Foreskin keratinocyte (primary cell): ENCODE measurements at places on chromosomes 6 and 20.

DNA sequence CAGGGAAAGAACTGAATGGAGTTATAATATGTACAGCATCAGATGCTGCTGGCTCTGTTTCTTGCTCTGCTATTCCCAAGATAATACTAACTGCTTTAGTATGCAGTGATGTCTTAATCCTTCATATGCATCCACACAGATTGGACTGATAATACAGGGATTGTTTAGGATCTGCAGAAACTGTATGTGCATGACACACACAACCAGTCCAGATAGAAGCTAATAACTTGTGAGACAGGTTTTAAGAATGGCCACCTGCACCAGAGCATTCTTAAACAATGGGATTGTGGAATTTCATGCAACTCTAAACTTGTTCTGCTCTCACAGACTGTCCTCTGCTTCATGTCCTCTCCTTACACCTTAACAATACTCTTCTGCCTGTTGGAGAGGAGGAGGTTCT lies 90.9 kb downstream of the SPTLC3 start:
- DNase-seq = peak; percentile 98

- no peak for DNase-seq
Observed at GRCh38 chr6:14681699-14682487, 564.0 kb upstream of the JARID2 start.

GRCh38 chr20:49037962-49038387 lies 8.1 kb upstream of the CSE1L start:
- peak; percentile 4 for DNase-seq

DNA sequence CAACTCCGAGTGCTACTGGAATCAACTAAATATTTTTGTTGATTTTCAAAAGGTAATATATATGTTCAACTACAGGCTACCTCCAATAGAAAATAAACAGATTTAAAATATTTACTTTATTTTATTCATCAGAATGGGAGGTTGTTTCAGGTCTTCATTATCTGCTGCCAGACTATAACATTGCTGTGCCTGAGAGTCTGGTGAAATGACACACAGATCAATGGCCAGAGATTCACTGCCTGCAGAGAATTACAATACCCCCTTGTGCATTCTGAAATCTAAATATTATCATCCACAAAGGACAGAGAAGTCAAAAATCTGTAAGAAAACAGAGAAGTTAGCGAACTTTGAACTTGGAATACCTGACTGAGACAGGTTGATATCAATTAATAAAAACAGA lies 667.8 kb upstream of the GJE1 start:
- DNase-seq = no peak

DNA sequence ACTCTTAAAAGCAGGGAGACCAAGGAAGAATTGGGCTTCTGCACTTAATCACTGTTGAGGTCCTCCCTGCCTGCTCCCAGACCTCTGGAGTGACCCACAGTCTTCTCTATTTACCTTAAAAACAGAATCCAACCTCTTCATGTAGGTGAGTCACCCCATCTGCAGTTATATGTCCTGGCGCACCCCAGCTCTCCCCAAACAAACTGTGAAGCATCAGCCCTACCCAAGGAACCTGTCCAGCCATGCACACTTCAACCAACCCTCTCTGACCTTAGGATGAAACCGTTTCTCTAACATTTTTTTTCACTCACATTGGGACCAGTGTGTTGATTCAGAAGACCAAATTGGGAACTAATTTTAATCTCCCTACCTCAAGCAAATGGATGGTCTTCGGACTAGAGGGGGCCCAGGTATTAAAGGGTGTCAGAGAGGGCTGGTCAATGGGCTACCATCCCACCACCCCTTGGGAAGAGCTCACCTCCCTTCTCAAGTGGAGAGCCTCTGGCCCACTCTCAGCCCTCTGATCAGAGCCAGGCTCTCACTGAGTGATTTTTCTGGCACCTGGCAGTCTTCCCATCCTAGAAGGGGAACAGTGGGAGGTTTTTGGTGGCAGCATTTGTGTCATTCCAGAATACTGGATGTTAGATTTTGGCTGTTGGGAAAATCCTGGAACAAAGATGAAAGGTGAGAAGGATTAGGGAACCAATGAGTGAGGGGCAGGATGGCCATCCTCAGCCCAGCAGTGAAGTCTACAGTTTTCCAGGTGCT lies 203.6 kb downstream of the LRFN2 start:
- DNase-seq = no peak

GRCh38 chr6:113089056-113089455 lies 741.9 kb downstream of the RFPL4B start:
- no peak for DNase-seq

DNA sequence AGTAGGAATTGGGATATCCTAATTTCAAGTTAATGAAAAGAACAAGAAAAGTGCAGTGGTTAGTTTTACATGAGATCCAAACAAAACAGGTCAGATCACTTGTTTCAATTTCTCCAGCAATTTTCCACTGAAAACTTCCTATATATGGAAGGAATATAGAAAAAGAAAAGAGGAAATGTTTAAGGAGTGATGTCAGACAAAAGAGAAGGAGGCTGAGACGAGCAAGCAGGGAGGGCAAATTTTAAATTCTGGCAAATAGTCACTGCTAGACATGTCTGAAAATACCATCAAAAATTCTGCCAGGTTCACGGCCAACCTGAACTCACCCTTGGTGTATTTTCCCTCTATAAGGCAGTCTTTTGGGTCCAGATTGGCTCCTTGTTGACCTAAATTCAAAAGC lies 9.5 kb upstream of the NUP153 start:
- DNase-seq = no peak

- peak; percentile 21 for DNase-seq
Observed at GRCh38 chr6:165515963-165516624, 146.9 kb downstream of the PDE10A start.

DNA sequence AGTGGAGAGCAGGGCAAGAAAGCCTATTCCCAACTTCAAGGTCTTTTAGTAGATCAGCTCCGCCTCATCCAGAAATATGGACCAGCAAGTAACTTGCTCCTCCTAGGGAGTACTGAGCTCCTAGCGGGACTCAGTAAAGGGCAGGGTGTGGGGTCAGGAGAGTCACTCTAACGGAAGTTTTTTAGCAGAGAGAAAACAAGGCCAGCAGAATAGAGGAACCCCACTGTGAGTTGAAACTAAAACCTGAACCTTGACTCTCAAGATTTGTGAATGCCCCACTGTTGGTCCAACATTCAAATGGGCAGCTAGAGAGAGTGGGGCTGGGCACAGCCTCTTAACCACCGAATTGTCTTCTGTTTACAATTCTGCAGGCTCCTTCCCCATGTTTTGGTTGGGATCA lies 244.8 kb downstream of the FARS2 start:
- no peak for DNase-seq

- DNase-seq = peak; percentile 78
Observed at GRCh38 chr20:44176833-44177534, 10.0 kb downstream of the JPH2 start.

GRCh38 chr20:35320396-35321126 lies 28.3 kb upstream of the FAM83C start:
- no peak for DNase-seq

- no peak for DNase-seq
Observed at GRCh38 chr20:55961376-55962330, 43.7 kb downstream of the CBLN4 start.

DNA sequence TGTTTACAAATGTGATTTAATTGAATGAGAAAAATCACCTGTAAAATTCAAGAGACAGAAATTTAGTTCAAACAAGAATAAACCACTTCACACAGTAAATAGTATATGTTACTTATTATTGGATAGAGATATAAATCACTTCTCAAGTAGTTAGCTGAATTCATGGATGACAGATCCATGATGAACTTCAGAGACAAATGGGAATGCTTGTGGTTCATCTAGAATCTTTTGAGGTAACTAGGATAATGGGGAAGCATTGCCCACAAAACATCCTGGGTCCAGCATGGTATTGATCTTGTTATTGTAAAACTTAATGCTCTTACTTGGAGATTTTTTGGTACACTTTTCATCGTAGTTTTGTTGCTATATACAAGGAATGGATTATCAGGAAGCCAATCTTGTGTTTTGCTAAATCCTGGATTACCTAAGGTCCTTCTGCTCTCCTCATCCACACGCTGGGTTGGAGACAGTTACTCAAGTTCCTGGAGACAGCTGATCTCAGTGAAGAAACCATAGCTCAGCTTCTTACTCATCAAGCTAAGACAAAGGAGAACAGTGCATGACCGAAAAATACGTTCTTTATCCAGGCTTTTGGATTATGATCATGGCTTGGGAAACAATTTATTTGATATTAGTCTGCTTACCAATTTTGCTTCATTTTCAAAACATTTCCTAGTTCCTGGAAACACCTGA lies 142.5 kb upstream of the PREP start:
- peak; percentile 57 for DNase-seq

GRCh38 chr6:11467364-11467763 lies 70.2 kb upstream of the TMEM170B start:
- no peak for DNase-seq

GRCh38 chr20:62606016-62606415 lies 36.3 kb upstream of the SLCO4A1 start:
- no peak for DNase-seq

DNA sequence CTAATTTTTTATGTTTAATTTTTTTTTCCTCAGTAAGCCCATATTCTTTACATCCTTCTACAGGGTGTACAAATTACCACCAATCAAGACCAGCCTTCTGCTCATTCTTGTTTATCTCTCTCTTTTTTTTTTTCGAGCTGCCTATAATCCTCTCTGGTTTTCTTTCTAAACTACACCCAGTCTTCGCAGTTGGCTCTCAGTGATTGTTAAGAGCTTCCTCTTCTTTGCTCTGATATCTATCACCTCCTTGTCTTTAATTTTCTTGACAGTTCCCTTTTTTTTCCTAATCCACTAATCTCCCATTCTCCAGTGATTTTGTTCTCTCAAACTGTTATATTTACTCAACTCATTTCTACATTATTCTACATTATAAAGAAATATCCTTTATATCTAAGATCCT lies 38.5 kb upstream of the PTPRK start:
- no peak for DNase-seq

DNA sequence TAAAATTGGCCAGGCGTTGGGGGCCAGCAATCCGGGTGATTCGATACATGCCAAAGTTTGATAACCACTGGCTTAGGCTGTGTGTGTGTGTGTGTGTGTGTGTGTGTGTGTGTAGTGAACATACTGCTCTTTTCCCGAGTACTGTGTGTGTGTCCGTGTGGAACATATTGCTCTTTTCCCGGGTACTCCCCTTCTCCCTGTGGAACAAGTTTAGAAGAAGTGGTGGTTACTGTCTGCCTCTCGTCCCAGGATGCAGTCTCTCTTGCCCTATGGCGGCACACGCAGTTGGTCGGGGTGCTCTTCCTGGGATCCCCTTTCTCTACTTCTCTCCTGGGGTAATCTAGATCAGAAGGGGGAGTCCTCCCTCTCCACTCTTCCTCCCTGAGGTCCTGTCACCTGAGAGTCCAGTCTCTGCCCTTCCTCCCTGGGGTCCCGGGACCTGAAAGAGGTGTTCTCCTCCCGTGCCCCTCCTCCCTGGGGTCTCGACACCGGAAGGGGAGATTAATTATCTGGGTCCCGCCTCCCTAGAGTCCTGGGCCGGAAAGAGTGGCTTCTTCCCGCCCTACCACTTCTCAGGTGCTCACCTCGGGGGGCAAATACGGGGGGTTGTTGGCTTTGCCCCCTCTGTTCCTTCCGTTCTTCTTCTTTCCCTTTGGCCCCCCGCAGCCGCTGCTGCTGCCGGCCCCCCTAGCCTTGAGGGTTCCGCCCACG lies 516 bp downstream of the GTPBP2 start:
- DNase-seq = no peak

DNA sequence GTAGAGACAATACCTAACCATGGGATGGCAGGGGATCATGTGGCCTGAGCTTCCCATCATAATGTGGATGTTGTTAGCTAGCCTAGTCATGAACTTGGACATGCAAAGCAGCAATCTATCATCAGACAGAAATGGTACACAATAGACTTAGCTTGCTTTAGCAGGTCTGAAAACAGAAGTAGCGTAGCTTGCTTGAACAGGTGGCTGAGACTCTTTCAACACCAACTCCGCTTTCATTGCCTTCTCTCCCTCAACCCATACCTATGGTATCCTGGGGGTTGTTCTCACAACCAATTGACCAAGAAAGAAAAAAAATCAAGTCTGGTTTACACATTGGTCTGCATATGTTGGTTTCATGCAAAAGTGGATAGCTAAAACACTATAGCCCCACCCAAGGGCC lies 23.0 kb downstream of the CD164 start:
- DNase-seq = no peak

GRCh38 chr20:6008254-6008653 lies 45.6 kb downstream of the LRRN4 start:
- DNase-seq = peak; percentile 91

DNA sequence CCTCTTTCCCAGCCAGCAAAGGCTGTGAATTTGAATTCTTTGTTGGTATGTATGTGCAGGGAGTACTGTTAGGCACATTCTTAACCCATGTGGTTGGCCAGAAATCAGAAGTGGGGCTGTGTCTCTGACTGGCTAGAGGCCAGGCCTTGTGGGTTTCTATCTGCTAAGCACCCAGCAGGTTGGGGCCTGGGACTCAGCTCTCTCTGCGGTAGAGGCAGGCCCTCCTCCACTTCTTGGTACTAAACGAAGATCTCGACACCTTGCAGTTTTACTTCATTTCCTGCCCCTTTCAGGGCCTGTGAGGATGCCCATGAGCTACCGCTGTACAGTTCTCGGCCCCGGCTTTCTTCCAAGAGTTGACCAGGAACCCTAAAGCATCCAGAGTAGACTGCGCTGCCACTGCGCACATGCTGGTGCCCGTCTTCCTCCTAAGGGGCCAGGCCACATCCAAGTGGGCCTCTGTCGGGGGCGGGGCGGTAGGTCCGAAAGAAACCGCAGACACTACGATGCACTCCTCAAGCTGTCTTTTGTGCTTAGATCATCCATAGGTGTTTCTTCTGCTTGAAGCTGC lies 51.1 kb downstream of the TCP11 start:
- DNase-seq = no peak

- no peak for DNase-seq
Observed at GRCh38 chr6:109052018-109052651, 42.5 kb downstream of the SESN1 start.

DNA sequence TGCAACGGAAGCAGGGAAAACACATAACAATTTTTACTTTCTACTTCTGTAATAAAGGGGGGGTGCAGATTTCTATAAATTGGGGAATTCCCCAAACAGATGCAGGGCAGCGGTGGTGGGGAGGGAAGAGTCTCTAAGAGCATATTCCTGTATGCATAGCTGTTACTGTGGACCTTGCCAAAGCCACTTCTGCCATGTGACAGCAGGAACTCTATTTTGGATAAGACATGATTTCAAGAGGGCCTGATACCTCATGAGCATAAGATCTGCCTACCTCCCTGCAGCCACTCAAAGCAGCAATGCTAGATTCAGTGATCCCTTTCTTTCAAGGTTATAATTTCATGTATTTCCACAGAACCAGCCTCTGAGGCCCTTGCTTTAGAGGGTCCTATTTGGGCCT lies 86.2 kb upstream of the CNKSR3 start:
- DNase-seq = no peak

DNA sequence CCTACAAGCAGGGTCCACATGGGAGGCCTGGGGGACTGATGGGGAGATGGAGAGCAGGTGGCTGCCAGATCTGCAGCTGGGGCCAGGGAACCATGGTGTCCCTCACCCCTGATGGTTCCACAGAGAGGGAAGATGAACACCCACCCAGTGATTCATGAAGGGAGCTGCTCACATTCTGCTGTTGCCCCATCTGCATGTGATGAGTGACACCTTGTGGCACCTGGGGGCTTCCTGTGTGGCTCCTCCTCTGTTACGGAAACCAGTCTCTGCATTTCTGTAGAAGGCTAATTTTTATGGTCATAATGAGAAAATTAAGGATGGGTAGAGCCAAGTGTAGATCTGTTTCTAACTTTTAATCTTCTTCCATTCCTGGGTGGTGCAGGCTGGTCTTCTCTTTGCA lies 217.1 kb downstream of the SMOC2 start:
- no peak for DNase-seq
